Hippocampal formation (tissue), 2 donors: ENCODE measurements at places on chromosomes 2 and 18.

GRCh38 chr2:120630031-120630701 lies 105.5 kb upstream of the GLI2 start:
- DNase-seq: no peak

DNA sequence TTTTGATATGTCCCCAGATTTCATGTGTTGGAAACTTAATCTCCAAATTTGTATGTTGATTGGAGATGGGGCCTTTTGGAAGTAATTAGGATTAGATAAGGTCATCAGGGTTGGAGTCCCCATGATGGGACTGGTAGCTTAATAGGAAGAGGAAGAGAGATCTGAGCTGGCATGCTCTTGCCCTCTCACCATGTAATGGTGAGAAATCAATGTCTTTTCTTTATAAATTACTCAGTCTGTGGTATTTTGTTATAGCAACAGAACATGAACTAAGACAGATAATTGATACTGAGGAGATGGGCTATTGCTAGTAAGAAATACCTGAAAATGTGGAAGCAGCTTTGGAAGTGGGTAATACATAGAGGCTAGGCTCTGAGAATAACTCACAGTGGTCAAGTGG lies 48.0 kb downstream of the CDC42EP3 start:
- DNase-seq: no peak

- no peak for DNase-seq
Measured at GRCh38 chr2:202031246-202031951, 2.3 kb upstream of the FZD7 start.

- DNase-seq: no peak
Measured at GRCh38 chr2:20568501-20569463, 82.1 kb downstream of the HS1BP3 start.

DNA sequence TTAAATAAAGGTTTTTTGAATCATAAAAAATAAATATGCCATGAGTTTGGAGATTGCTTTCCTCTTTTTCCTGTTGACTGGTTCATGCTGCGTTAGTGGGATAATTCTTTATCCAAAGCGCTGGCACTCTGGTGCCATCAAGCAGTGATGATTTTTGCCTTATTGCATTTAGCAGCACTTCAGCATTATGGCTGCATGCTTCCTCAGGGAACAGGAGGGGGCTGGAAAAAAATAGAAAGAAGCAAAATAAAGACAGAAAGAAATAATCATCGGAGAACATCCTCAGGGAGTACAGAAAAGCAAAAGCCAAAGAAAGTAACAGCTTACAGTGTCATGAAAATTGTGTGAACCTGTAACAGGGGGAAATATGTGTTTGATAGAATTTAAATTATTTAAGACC lies 1408.2 kb upstream of the PIK3C3 start:
- no peak for DNase-seq

GRCh38 chr2:37573451-37574388 lies 97.7 kb downstream of the CDC42EP3 start:
- DNase-seq: no peak

DNA sequence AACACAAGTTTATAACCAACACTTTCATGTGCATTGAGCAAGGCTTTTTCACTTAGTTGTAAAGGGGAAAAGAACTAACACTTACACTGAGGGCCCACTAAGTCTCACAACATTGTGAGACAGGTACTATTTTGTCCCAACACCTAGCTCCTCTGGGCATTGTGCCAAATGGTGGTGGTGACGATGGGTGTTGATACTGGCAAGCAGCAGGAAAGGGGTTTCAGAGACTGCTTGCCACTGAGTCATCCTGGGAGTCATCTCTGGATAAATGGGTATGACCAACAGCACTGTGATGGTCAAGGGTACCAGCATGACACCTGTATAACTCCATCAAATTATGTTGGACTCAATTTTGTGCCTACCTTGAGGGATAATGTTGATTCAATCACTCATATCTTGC lies 138.8 kb upstream of the ITGA6 start:
- DNase-seq: no peak

DNA sequence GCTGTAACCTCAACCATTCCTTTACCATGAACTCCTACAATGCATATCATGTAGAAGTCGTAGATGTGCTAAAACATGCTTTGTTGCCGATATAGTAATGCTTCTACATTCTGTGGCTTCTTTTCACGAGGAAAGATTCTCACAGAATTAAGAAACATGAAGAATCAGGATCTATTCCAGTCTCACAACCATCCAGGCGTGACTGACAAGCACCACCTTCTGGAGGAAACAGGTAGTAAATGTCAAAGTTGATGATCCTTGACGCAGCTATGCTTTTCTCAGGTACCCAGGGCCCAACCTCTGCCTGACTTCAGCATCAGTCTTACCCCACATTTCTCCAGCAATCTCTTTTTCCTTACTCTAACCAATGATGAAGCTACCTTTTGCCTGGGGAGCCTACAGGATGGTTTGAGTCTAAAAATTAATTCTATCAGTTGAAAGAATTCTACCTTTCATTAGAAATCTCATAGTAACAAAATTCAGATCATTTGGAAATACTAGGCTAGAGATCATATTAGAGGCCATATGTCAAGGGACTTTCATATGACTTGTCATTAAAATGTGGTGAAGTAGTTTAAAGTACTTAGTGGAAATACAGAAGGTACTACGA lies 123.3 kb upstream of the RND3 start:
- DNase-seq: no peak

DNA sequence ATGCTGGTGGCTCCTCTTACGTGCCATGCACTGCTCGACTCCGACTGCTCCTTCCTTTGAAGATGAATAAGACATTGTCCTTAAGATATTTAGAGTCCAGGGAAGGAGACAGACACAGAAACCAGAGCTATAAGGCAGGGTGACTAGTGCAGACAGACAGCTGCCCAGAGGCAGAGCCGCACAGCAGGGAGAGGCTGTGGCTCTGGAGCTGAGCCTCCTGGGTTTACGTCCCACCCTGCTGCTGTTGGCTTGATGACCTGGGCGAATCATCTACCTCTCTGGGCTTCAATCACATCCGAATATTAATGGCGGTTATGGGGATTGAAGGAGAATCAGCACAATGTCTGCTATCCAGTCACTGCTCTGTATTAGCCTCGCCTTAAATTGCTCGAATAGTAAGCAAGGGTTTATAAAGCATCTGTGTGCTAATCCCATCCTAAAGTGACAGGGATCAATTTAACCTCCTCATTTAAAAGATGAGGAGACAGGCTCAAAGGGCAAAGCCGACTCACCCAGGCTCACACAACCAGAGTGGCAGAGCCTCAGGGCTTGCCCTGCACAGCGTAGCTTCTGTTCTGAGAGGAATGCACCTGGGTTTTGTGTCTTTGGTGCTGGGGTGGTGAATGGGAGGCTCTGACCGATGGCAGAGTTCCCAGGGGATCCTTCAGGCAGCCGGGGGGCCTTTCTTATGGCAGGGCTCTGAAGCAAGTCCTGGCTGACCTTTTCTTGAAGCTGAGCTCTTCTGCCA lies 284.1 kb downstream of the MYCN start:
- no peak for DNase-seq

DNA sequence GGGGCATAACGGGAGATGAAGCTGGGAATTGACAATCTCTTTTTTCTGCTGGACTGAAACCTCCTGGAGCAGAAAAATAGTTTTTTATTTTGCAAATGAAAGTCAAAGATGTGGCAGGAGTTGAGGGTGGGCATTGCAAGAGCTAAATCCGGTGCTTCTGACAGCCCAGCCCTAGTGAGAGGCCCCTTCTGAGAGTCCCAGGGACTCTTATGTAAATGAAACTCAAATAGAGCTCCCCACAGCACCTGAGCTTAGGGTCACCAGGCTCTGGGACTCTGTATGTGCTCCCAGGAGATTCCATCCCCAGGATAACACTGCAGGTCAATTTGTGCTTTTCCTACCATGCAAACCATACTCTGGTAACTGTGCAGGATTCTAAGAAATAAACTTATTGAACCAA lies 192.8 kb downstream of the ANKRD30B start:
- no peak for DNase-seq

GRCh38 chr2:105156166-105156565 lies 85.4 kb upstream of the GPR45 start:
- DNase-seq: no peak

- no peak for DNase-seq
Measured at GRCh38 chr18:72826736-72827135, 41.1 kb downstream of the NETO1 start.

- DNase-seq: no peak
Measured at GRCh38 chr18:42392416-42392815, 437.4 kb downstream of the PIK3C3 start.

GRCh38 chr18:7846335-7846734 lies 279.2 kb downstream of the PTPRM start:
- no peak for DNase-seq

GRCh38 chr2:7861910-7862702 lies 819.8 kb upstream of the ID2 start:
- no peak for DNase-seq

DNA sequence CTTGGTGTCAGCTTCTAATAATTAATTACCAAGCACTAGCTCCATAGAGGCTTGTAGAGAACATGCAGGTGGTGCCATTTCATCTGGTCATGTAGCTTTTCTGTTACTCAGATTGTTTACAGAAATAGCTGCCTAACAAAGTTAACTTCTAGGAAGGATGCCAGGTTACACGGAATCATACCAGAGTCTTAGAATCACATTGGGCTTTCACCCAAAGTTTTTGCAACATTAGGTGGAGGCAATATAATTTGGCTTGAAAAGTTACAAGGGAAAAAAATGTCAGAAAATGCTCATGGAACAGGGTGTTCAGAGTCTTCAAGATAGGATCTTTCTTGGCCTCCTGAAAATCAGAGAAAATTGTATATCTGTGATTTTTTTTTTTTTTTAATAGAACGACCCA lies 135.6 kb downstream of the ARHGAP15 start:
- DNase-seq: no peak
